Fibroblast of skin of left biceps (primary cell): ENCODE measurements at places on chromosomes 12 and 14.

GRCh38 chr12:46187023-46187422 is 81.8 kb downstream of the SLC38A1 start:
- peak; percentile 38 for DNase-seq

DNA sequence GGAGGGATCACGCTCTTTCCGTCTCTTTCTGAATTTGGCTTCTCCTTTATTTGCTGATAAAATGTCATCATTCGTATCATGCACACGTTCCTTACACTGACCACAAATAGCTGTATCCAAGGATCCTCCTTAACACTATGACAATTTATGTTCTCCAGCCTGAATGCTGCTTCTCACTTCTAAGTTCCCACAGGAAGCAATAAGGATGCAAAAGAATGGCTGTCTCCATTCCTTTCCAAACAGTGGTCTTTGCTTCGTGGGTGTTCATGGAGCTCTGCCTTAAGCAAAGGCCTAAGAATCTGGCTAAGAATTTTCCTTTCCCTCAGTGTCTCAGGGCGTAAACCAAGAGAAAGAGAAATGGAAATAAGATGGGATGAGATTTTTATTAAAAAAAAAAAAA is 200.2 kb downstream of the ITPR2 start:
- no peak for DNase-seq

- DNase-seq: no peak
Measured at GRCh38 chr12:88973998-88974397, 378.3 kb downstream of the DUSP6 start.

- no peak for DNase-seq
Measured at GRCh38 chr14:76666746-76667145, 94.5 kb upstream of the VASH1 start.

DNA sequence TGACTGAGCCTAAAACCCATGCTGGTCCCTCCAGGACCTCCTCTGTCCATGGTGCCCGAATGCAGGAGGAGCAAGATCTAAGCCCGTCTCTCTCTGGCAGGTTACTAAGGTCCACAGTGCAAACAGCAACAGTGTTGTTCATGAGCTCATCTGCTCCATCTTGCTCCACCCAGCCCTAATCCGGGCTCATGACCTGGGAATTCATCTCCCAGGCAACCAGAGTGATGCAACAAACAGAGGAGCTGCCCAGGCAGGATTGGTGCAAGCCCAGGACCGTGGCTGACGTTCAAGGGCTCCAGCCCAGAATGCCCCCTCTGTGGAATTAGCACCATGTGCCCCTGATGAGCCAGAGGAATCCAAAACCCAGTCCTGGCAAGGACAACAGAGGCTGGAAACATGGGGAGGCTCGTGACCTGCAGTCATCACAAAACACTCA is 29.9 kb downstream of the HSPB8 start:
- no peak for DNase-seq

- no peak for DNase-seq
Measured at GRCh38 chr12:78149459-78149858, 318.8 kb downstream of the NAV3 start.

DNA sequence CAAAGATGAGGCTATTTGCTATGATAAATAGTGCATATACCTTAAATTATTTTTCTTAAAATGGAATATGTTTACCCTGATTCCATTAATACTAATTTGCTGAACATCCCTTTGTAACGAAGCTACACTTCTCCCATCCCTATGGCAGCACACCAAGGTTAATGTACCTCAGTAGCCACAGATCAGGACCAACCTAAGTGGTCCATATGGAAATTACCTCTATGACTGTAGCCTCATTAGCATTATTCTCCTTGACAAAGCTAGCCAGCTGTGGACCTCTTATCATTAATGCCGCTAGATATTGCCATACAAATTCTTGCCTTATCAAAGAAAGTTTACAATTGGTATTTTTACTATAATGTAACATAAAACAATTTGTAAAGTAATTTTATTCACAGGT is 76.9 kb upstream of the GARIN2 start:
- no peak for DNase-seq

DNA sequence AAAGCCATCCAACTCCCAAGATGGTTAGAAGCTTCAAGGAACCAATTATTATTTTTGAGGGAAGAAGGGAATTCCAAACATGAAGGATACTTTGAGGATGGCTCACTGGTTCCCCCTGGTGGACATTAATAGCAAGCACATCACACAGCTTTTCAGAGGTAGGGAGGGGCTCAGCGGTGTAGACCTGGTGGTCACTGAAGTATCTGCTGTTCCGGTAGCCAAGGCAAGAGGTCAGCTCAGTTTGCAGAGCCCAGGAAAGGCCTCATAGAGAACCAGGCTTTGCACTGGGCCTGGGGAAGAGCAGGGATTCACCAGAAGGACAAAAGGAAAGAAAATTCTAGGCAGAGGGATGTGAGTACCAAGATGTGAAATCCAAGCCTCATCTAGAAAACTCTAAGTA is 118.7 kb downstream of the KSR2 start:
- DNase-seq: no peak

- DNase-seq: no peak
Measured at GRCh38 chr14:104695660-104696000, 6.2 kb downstream of the INF2 start.

DNA sequence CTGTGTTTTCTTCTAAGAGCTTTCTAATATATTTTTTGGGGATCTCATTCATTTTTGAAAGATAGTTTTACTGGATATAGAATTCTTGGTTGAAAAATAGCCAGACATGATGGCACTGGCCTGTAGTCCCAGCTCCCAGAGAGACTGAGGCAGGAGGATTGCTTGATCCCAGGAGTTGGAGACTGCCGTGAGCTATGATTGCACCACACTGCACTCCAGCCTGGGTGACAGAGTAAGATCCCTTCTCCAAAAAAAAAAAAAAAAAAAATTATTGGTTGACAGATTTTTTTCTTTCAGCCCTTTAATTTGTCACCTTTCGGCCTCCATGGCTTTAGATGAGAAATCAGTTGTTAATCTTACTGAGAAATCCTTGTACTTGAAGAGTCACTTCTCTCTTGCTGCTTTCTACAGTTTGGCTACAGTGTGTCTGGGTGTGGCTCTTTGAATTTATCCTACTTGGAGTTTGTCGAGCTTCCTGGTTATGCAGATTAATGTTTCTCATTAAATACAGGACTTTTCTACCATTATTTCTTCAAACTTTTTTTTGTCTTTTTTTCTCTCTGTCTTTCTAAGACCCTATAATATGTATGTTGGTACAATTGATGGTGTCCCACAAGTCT is 60.2 kb upstream of the AMN start:
- no peak for DNase-seq

- DNase-seq: no peak
Measured at GRCh38 chr12:51334764-51335163, 10.8 kb upstream of the BIN2 start.

GRCh38 chr14:83850092-83850491 is 1679.9 kb upstream of the FLRT2 start:
- DNase-seq: no peak

DNA sequence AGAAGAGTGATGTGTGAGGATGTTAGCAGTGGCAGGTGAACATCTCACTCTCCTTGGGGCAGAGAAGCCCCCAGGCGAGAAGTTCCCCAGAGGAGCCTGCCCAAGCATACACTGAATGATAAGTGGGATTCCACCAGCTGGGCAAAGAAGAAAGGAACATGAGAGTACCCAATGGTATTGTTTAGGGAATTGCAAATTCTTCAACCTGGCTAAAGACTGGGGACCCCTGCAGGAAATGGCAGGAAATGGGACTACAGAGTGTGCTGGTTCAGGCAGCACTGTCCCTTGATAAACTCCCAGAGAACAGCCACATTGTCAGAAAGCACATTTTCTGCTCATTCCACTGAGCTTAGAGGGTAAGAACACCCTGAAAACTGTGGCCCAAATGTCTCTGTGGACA is 121.3 kb downstream of the RPS29 start:
- no peak for DNase-seq

GRCh38 chr14:90959344-90959743 is 101.1 kb downstream of the RPS6KA5 start:
- no peak for DNase-seq

DNA sequence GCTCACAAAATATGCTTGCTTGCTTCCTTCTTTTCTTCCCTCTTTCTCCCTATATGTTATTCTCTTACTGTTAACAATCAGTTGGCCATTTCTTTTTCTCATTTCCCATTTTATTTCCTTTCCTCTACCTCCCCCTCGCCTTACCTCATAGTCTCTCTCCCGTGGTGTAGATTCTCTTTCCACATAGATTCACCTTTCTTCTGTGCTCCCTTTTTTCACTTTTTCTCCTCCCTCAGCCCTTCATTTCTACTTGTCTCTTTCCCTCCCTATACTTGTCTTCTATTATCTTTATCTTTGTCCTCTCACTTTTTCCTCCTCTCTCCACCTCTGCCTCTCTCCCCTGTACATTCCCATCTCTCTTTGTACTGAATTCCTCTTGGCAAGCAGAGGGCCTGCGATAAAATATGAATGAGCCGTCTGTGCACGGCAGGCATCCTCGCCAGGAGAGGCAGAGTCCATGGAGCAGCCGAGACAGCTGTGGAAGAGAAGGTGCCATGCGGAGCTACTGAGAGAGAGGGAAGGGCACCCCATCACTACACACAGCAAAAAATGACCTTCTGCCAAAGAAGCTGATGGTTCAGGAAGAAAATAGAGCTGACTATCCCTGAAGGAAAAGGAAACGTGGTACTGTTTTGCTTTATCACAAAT is 12.1 kb downstream of the C14orf93 start:
- no peak for DNase-seq

- no peak for DNase-seq
Measured at GRCh38 chr12:89253488-89253887, 98.8 kb downstream of the DUSP6 start.

GRCh38 chr12:62306569-62307530 is 46.6 kb downstream of the USP15 start:
- no peak for DNase-seq

- no peak for DNase-seq
Measured at GRCh38 chr14:73700325-73700724, 13.9 kb downstream of the PNMA1 start.

- no peak for DNase-seq
Measured at GRCh38 chr14:99067141-99067920, 204.7 kb downstream of the BCL11B start.
